ENCODE measurements at places on chromosomes 6 and 20.

DNA sequence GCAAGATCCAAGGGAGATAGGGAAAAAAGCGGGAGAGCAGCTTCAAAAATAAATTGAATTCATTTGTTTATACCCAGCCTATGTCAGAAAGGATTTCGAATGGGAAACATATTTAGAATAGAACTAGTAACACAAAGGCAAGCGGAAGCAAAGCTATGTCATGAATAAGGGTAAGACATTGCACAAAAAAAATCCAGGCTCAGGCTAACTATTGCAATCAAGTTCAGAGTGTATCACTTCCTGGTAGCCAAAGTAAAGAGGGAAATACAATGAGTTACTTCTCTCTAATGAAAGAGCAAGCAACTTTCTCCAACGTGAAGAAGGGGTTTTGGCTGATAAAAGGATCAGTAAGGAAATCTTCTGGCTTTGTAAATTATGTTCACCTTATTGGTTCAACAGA lies 212.8 kb downstream of the ZMYND8 start:
- no peak for DNase-seq

GRCh38 chr20:40331249-40331648 lies 357.8 kb downstream of the MAFB start:
- no peak for DNase-seq

GRCh38 chr20:57283860-57284259 lies 17.4 kb upstream of the BMP7 start:
- no peak for DNase-seq

GRCh38 chr6:155106456-155107115 lies 111.5 kb downstream of the TIAM2 start:
- DNase-seq, result no peak

All from stimulated activated CD8-positive, alpha-beta memory T cell treated with anti-CD3 and anti-CD28 coated beads, Interleukin-7, amount 100 ng/mL, for 4 hours (primary cell).